ENCODE measurements at places on chromosomes 4 and X.

DNA sequence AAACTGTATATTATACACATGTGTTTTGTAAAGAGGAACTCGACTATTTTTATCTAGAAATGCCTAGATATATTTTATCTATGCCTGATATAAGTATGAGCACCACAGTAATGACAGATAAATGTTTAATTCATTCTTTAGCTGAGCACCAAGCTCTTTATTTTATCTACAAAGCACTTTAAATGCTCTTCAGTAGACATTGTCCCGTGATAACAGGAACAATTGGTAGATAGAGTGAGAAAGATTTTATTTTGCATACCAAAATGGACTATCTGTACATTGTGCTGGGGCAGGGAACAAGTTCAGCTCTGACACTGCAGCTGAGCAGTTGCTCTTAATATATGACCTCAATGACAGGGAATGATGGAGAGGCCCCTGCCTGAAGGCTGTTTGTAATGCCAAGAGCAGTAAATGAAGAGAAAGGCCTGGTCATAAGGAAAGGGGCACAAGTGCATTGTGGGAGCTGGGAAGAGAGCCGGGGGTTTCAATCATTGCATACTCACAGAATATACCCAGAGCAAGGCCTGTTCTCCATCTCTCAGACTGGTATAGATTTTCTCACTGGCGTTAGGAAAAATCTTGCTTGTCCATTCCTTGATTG is 57.3 kb downstream of the SEPTIN11 start:
- DNase-seq: peak; percentile 24

DNA sequence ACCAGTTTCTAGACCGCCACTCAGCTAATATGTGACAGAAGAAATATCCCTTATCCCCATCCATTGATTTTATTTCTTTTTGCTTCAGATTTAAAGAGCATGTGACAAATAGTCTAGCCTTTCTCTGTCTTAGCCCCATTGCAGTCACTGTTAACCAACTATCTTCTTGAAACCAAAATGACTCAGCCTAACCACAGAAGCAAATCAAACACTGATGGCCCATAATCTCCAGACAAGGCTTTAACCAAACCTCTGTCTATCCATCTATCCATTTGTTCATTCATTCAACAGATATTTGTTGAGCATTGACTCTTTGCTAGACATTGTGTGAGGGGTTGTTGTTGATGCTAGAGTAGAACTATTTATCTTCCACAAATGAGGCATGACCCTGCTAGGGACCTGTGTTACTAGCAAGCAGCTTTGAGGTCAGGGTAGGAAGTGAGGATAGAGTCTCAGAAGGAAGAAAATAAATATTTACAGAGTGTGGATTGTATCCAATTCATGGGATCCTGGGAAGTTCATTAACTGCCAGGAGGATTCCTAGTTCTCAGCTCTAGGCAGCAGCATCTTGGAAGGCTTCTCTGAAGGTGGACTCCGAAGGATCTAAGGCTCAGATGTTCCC is 22.5 kb downstream of the HNRNPH2 start:
- DNase-seq: peak; percentile 73

- no peak for DNase-seq
These were observed 1393.4 kb downstream of the STIM2 start for GRCh38 chr4:28254003-28254402.

- DNase-seq: peak; percentile 92
These were observed at the start of gene INTS6L for GRCh38 chrX:135520553-135521404. INTS6L (plus strand) TSS chrX:135520660; CDS start chrX:135520993, 333 bp downstream.

DNA sequence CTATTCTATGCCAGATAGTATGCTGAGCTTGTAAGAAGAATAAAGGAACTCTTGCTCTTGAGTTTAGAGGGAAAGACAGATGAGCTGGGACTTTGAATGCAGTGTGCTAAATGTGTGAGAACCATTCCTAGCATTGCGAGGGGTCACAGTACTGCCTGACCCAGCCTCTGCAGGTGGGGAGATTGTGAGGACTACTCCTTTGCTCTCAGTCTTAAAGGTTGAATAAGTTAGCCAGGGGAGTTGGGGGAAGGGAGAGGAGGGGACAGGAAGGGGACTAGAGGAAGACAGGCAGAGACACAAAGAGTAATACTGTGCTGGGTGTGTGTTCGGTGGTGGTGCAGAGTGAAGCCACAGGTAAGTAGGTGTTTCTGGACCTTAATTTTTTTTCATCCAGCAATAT is 41.7 kb downstream of the DCUN1D4 start:
- DNase-seq: no peak

- no peak for DNase-seq
These were observed 14.4 kb downstream of the MCUB start for GRCh38 chr4:109574443-109574850.

Data from M059J (cell line).